Mesenteric fat pad (tissue), 1 donor: ENCODE measurements at places on chromosomes 5 and 9.

DNA sequence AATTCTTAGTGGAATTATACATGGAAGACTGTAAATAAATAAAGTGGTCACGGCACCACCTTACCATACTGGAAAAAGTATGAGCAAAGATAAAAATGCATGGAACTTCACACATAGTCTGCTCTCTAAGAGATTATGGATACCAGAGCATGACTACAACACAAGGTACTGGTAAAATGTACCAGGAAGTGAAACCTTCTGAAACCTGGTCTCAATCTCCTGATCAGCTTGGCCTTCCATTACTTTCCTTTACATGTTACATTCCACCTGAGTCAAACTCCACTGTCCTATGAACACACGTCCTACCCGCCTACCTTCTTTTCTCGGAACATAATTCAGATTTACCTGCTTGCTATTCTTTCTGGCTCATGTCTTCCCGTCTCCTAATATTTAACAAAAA lies 15.9 kb downstream of the PTAR1 start:
- DNase-seq, result no peak

DNA sequence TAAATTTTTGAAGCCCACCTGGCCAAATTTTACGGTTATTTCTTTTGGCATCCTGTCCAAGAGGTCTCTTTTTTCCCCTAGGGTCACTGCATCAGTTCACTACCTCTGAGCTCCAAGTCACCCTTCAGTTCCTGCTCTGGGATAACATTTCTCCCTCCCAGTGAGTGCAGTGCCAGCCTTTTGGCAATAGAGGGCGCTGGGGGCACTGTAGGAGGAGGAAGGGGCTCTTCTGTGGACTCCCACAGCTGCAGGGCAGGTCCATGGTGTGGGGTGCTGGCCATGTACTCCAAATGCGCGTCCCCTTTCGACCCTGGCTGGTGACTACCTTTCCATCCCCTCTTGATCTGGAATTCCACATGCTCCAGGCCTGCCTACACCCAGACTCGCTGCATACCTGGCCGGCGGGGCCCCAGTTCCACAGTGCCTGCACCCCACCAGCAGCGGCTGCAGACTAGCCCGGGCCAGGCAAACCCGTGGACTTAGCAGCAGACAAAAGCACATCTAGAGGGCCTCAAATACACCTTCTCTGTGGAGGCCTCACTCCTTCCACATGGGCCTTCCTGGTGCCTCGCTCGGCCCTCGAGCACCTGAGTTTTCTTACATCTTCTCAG lies 20.3 kb upstream of the NINJ1 start:
- no peak for DNase-seq

DNA sequence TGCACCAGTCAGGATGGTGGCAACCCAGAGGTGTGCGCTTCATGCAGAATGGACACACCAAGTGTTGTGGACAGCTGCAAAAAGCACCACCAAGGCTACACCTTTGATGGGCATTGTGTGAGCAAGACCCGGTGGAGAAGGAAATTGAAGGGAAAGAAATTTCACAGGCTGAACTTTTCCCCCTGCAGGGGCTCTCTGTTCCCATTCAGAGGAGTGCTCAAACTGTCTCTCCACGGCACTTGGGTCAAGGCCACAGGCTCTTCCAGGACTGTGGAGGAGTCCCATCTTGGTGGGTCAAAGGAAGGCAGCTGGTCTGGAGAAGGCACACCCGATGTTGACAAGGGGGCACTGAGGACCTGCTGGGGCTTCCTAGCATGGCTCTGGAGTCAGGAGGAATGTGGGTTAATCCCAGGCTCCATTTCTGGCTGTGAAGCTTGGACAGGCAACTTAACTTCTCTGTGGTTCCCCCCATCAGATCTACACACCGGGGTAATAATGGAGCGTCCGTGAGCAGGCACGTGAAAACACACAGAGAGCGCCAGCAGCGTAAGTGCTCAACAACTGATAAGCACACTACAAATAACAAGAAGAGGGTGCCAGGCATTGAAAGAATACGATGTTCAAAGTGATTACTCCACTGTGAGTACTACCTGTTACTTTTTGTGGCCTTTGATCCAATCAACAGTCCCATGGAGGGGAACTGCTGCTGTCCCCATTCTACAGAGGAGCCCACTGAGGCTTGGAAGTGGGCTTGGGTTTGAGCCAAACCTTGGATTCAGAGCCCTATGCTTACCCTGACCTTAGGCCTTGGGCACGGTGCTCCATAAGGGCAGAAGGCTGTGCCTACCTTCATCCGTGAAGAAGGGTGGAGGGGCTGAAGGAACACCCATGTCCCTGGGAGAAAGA lies 34.2 kb upstream of the TIFAB start:
- DNase-seq, result peak; percentile 67

DNA sequence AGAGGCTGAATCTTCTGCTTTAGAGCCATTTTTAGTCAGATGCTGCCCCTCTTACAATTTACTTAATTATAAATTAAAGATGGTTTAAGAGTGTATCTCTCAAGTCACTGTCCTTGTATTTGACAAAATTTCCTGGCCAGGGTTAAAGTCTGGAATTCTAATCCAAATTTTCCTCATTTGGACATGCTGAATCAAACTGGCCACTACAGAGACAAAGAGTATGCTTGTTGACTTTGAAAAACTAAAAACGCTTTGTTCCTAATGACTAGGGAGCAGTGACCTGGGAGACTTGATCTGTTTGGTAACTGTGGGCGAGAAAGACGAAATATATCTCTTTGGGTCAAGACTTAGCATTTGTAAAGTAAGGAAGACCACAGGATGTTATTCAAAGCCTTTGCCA lies 303.2 kb downstream of the ZSWIM6 start:
- no peak for DNase-seq

DNA sequence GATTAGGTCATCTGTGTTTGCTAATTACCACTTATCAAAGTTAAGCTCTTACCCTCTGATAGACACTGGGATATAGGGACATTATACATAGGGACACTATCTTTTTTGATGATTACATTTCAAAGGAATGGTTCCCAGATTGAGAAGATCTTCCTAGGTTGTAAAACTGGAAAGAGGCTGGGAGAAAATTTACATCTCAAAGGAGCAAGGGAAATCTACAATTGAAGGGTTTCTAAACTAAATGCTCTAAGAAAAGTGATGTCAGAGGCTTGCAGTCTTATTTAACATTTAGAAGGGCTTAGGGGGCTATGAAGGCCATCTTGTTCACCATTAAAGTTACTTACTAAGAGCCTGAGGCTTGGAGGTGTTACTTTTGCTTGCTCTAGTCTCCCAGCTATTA lies 242.8 kb downstream of the PRR16 start:
- DNase-seq, result no peak

- DNase-seq, result no peak
Measured at GRCh38 chr5:140118302-140118936, 4.5 kb downstream of the PURA start.

- no peak for DNase-seq
Measured at GRCh38 chr9:27771803-27772545, 198.7 kb upstream of the C9orf72 start.

- DNase-seq, result no peak
Measured at GRCh38 chr5:130278136-130278535, 373.9 kb downstream of the CHSY3 start.

DNA sequence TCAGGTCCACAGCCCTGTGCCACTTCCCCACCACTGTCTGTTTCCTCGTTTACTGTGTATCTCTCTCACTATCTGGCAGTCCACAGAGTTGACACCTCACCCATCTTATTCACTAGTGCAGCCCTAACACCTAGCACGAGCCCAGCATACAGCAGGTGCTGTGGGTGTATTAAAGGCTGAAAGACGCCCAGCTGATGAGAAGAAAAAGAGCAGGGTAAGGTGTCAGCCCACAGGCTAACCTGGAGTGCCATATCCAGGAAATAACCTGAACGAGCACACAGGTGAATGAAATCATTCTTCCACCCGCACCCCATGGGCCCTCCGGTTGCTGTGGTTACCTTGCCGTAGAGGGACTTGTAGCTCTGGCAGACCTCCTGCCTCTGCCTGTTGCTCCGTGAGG lies 18.6 kb downstream of the ANXA6 start:
- no peak for DNase-seq

GRCh38 chr5:80165452-80165851 lies 90.4 kb downstream of the SERINC5 start:
- DNase-seq, result no peak

DNA sequence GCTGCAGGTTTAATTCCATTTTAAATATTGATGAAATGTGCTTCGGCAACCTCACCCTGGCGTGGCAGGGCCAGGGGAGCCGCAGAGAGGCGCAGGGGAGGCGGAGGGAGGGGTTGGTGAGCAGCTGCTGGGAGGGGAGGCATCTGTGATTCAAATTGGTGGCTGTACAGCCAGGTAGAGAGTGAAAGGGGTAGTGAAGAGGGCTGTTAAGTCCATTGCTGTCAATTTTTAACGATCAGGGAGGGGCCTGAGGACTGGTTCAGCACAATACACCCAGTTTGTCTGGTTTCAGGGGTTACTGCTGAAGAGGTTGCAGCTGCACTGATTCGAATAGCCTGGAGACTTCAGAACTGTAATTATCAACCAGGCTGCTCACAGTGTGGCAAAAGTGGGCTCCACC lies 31.3 kb downstream of the LHX6 start:
- no peak for DNase-seq

DNA sequence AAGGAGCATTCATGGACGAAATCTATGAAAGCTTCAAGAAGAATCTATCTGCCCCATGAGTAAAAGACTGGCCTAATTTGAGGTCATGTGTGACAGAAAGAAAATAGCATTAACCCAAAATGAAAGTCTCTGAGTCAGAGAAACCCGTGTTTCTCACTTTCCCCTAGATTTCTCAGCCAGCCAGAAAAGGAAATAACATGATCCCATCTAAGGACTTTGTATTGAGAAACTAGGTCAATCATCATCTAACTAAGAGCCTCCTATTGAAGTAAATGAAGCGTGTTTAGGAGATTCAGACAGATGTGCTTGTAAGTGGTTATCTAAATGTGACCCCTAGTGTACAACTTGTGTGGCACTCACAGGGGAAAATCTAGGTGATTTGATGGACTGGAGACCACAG lies 77.3 kb upstream of the ZNF366 start:
- DNase-seq, result no peak

GRCh38 chr5:153445875-153446579 lies 44.4 kb upstream of the GRIA1 start:
- no peak for DNase-seq

- no peak for DNase-seq
Measured at GRCh38 chr9:83430681-83431080, 107.5 kb downstream of the FRMD3 start.

DNA sequence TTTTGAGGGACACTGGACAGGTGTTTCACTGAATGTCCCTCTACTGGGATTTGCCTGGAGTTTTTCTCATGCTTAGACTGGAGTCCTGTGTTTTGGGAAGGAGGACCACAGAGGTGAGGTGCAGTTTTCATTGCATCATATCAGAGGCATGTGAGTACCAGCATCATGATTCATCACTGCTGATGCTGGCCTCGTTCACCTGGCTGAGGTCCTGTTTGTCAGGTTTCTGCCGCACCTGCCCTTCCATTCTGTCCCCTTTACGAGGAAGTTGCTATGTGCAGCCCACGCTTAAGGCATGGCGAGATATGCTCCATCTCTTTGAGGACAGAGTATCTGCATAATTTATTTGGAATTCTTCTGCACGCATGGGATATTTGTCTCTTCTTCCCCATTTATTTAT lies 162.1 kb downstream of the TENT4A start:
- no peak for DNase-seq
